ENCODE measurements at places on chromosomes 6 and 20.

- no peak for DNase-seq
These were observed 7.0 kb downstream of the ADTRP start for GRCh38 chr6:11771473-11772048.

- DNase-seq: no peak
These were observed 475.4 kb downstream of the EYS start for GRCh38 chr6:65231616-65232015.

DNA sequence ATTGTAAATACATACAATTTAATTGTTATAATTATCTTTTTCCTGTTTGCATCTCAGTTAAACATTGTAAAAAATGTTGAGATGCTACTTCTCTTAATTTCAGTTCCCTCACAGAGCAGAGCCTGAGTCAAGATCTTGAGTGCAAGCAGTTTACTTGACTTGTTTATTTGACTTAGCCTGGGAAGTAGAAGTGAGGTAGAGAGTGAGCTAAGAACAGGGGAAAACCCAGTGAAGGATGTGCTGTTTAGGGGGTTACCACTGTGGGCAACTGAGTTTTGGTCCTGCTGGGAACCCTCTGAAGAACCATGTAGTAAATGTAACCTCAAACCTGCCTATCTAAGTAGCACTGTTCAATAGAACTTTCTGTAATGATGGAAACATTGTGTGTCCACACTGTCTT is 495.2 kb upstream of the FLRT3 start:
- DNase-seq: no peak

DNA sequence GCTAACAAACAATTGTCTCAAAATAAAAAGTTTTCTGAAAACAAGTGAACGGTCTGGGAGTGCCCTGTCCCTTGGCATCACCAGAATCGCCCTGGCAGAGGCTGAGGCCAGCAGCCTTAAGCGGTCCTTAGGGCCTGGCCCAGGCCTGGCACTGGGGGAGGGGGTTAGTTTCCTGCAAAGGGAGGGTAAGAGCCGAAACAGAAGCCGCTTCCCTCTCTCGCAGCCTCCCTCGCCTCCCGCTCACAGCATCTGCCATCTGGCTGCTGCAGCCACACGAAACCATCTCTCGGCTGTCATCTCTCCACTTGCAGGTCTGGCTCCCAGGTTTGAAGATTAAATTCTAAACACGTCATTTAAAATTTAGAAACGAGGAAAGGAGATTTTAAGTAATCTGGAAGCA is 31.5 kb downstream of the PMEPA1 start:
- no peak for DNase-seq

- DNase-seq: no peak
These were observed 16.1 kb upstream of the SAMHD1 start for GRCh38 chr20:36967636-36968035.

GRCh38 chr20:11156922-11157321 is 483.1 kb upstream of the JAG1 start:
- no peak for DNase-seq

- no peak for DNase-seq
These were observed 28.5 kb upstream of the BPIFA2 start for GRCh38 chr20:33139467-33139866.

- no peak for DNase-seq
These were observed 111.7 kb upstream of the NEDD9 start for GRCh38 chr6:11343963-11344723.

- DNase-seq: no peak
These were observed 23.5 kb downstream of the PLAGL2 start for GRCh38 chr20:32183947-32184635.

GRCh38 chr6:128007658-128008057 is 106.8 kb upstream of the THEMIS start:
- DNase-seq: no peak

DNA sequence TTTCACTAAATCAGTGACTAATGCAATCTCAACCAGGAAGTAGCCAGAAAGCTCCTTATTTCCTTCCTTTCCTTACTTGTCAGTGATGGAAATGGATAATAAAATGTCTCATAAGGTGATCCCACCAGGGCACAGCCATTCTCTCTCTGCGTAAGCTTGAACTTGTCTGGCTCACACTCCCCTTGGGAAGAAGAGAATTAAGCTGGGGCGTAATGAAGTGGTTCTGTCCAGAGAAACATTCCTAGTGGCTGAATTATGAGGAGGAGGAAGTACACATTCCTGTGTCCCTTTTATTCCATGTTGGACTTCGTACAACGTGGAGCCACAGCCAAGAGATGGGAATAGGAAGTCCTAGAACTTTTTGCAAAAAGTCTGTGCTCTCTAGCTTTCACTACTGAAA is 93.7 kb downstream of the MTHFD1L start:
- no peak for DNase-seq

GRCh38 chr6:131262060-131262459 is 126.8 kb downstream of the AKAP7 start:
- no peak for DNase-seq

- DNase-seq: no peak
These were observed 12.9 kb upstream of the FAM210B start for GRCh38 chr20:56345911-56346310.

- DNase-seq: no peak
These were observed 451.0 kb upstream of the SULF2 start for GRCh38 chr20:48236000-48236970.

DNA sequence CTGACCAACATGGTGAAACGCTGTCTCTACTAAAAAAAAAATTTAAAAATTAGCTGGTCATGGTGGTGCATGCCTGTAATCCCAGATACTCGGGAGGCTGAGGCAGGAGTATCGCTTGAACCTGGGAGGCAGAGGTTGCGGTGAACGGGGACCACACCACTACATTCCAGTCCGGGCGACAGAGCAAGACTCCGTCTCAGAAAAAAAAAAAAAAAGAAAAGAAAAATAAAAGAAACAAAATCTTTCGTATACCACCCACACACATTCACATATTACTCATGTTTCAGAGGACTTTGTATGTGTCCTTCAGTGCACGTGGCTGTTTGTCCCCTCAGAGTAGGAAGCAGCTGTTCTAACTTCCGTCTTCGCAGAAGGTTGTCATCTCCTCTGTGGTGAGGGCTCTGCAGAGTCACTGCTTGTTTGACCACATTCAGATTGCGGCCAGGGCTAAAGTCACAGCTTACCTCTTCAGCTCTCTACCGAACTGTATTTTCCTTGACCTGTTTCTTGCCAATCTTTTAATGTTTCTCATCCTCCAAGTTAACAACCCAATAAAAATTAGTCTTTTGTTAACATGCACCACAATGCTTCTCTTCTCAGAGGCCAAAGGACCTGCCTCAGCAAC is 36.6 kb upstream of the HIVEP1 start:
- no peak for DNase-seq

GRCh38 chr6:142014515-142014914 is 118.2 kb upstream of the GJE1 start:
- DNase-seq: no peak

- no peak for DNase-seq
These were observed 123.0 kb upstream of the RREB1 start for GRCh38 chr6:6984585-6985366.

DNA sequence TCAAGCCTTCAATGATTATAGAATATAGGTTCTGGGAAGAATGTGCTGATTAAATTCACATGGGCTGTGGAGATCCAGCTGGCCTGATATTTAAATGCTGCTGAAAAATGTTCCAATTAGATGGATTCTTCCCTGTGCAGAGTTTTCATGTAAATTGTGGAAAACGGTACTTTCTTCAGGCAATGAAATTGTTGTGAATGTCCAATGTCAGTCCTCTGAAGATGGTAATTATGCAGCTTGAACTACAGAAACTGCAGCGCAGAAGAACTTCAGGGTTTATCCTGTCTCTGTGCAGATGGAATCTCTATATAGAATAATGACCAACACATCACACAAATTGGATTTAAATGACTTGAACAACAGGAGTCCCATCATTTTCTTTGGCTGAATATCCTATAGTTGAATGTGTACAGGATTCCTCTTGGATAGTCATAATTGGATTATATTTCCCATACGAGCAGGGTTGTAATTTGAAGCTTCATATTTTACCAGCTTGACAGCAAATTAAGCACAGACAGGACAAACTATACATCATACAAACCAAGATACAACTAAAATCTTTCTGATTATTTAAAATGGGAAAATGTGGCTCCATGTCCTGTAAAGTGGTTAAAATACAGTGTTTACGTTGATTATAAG is 82.3 kb downstream of the CAP2 start:
- no peak for DNase-seq

GRCh38 chr6:21886542-21887151 is 293.1 kb downstream of the SOX4 start:
- no peak for DNase-seq

DNA sequence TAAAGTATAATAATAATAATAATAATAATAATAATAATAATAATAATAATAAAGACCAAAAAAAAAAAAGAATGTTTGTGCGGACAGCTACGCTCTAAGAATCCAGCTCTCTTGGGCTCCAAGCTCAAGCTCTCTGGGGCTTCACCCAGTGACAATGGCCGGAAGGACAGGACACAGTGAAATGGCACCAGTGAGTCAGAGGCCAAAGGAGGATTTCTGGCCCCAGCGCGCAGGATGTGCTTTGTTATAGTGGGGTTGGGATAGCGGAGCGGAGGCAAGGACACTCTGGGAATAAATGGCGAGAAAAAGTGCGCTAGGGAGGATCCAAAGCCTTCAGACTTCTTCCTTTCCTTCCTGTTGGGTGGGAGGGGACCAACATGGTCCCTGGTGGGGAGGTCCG is 38.2 kb downstream of the HLA-A start:
- no peak for DNase-seq

DNA sequence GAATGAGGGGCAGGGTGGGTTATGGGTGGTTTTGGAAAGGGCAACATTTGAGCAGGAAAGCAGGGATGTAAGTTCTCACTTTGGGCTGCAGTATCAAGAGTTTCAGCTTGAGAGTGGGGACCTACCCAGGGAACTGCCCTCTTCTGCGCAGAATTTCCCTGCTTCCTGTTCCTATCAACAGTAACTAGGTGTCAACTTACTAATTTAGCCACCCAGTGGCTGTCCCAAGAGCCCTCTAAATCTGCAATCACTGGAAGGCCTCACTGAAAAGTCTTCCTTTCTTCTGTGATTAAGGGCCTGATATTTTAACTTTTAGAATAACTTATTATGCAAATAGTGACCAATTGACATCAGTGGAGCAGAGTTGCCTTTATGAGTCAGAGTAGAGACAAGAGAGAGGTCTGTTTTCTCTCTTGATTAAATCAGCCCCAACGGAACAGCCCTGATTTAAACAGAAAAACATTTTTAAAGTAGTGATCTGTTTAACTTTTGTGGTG is 118.2 kb upstream of the RIPOR2 start:
- no peak for DNase-seq

Data from NT2/D1 (cell line).